ENCODE measurements at places on chromosomes 11 and 22.

DNA sequence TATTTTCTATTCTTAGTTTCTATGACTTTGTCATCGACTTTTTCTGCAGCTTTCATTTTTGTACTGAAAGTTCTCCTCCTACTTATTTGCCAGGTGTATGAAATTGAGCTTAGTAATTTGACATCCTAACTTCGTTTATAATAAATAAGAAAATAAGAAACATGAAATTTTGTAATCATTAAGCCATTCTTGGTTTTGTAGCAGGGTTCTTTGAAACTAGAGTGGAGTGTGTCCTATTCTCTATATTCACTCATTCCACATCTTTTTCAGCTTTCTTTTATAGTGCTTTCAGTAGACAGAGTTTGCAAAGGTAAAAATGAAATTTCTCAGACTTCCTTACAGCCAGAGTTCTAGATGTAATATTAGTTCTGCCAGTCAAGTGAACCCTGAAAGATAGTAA, 47.8 kb downstream of the FANCF start:
- DNase-seq, result no peak

GRCh38 chr22:21764038-21764804, 28.6 kb upstream of the YPEL1 start:
- DNase-seq, result no peak

GRCh38 chr11:129528296-129528695, 152.6 kb downstream of the BARX2 start:
- no peak for DNase-seq

DNA sequence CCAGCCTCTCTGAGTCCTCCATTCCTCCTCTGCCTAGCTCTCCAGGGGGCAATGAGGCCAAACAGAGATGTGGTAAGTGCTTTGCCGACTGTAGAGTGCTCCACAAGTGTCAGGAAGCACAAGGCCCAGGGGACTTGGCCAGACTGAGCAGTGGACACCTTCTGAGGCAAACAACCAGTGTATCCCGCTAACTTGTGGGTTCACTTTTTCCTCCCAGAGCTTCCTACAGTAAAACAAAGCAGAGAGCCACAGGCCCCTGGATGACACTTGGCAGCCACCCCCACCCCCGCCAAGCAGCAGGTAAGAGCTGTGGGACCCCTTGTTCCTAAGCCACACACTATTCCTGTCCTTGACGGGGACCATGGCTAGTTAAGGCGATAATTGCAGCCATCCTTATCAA, 160.9 kb downstream of the CACNA1I start:
- no peak for DNase-seq

DNA sequence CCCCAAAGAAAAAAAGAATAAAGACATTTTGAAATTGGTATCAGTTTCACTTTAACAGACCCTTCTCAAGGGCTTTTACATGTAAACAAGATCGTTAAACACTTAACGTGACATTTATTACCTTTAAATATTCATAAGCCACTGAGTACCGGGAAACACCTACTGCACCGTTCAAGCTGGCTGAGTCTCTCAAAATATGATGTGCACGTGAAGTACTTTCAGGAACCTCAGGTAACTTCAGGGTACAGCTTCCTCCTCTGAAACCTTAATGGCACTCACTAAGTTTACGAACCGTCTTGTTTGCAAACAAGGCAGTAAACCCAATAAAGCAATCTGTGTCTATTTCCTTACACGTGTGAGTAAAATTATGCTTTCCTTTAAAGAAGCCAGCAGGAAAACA, 105.5 kb upstream of the TENM4 start:
- DNase-seq, result no peak

DNA sequence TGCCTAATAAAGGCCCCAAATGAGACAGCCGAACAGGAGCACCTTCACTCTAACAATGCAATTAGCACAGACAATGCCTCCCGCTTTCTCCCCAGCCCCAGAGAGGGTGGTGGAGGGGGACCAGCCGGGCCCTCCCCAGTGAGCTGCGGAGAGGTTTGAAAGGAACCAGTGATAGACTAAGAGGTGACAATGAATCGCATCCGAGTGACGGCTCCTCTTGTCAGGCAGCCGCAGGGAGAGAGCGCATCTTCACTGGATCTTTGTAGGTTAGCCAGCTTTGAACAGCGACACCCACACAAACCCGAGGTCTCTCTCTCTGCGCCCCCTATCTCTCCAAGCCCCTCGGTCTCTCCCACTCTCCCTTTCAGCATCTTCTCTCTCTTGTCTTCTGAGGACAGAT, 28.0 kb downstream of the FLRT1 start:
- DNase-seq, result no peak

GRCh38 chr11:39174196-39174595, 2285.3 kb downstream of the LRRC4C start:
- DNase-seq, result no peak

DNA sequence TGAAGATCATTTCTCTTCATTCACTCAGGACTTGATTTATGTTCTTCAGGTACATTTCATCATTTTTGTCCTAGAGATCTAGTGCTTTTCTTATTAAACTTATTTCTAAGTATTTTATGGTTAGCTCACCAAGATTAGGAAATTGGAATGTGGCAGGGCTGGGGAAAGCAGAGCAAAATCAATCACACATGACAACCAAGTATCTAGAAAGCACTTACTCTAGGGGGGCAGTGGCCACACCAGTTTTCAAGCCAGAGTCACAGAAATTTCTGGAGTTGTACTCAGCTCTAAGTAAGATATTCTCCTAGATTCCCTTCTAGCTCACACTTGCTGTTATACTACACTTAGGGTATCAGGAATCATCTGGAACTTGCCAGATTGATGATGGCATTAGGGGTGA, 33.3 kb upstream of the MYEOV start:
- DNase-seq, result no peak

DNA sequence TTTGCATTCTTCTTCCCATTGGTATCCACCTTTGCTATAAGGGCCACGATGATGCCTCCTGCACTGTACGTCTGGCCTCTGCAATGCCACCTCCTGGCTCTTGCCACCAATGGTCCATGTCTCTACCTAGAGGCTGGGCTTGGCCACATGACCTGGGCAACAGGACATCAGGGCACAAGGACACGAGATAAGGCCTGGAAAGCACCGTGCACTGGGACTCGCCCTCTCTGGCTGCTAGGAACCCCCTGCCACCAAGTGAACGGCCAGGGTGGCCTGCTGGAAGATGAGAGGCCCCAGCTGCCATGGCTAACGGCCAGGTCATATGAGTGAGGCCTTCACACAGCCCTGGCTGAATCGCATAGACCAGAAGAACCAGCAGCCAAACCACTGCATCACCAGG, 87.4 kb downstream of the TRMU start:
- DNase-seq, result no peak

DNA sequence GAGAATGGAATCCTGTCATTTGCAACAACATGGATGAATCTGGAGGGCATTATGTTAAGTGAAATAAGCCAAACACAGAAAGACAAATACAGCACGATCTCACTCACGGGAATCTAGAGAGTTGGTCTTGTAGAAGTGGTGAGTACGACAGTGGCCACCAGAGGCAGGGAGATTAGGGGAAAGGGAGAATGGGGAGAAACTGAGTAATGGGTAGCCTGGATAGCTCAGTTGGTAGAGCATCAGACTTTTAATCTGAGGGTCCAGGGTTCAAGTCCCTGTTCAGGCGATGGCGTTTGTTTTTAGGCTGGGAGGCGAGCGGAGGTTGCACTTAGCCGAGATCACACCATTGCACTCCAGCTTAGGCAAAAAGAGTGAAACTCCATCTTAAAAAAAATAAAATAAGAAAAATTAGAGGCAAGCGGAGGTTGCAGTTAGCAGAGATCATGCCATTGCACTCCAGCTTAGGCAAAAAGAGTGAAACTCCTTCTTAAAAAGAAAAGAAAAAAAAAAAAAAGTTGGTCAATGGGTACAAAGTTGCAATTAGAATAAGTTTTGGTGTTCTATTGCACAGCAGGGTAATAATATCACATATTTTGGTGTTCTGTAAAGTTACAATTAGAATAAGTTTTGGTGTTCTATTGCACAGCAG, 95.7 kb upstream of the UBASH3B start:
- DNase-seq, result no peak

DNA sequence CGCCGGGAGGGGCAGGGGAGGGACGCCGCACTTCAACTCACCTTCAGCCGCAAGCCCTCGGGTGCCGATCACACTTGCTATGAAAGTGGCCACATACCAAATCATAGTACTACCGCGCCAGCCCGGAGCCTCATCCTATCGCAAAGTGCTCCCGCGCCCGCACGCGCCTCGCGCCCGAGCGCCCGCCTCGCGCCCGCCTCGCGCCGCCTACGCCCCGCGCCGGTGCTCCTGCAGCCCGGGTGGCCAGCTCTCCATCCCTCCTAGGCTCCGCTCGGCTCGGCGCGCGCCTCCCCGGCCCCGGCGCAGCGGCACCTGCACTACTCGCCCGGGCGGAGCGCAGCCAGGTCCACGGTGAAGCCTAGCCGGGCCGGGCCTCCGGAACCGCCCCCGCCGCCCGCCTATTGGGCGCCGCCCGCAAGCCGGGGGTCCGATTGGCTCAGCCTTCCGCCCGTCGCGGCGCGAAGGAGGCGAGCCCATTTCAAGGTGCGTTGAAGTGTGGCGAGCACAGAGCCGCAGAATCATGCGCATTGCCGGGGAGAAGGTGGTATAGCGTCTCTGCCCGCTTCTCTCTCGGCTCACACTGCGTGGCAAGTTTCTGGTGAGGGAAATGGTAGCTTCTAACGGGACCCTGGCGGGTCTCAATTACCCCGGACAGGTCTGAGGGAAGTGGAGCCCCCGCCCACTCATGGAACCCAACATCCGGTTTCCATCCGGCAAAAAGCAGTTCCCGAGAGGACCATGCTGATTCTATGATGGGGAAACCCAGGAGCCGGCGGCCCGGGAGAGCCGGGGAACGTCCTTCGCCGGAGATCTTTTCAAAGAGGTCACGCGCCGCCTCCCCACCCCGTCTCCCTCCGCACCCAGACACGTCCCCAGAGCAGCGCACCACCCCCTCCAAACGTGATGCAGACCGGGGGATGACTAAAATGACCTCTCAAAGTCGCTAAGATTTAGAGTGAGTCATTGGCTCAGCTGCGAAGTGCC, at the start of gene IGSF9B:
Gene IGSF9B (minus strand): TSS at position 319 of the 984 bp plus-strand sequence. CDS start 214 bp downstream, at position 105.
- DNase-seq, result peak; percentile 90

DNA sequence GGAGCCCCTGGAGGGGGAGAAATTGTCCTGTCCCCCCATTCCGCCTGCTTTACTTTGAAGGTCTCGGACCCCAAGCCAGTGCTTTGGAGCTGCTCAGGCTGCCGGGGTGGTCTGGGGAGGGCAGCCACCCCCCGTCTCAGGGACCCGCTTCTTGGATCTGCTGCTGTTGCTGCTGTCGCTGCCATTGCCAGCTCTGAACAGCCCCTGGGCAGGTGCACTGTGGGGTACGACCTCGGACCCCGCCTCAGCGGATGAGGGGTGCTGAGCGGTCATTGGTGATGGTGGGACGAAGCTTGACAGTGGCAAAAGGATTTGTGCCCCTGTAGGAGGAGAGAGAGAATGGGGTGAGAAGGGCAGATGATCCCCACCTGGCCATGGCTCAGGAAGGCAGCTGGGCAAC, 1.1 kb upstream of the SLC16A8 start:
- no peak for DNase-seq
